ENCODE measurements at places on chromosomes 11 and 22.
A peak's percentile ranks its signal among the peaks of the same experiment; 100 is the strongest.

DNA sequence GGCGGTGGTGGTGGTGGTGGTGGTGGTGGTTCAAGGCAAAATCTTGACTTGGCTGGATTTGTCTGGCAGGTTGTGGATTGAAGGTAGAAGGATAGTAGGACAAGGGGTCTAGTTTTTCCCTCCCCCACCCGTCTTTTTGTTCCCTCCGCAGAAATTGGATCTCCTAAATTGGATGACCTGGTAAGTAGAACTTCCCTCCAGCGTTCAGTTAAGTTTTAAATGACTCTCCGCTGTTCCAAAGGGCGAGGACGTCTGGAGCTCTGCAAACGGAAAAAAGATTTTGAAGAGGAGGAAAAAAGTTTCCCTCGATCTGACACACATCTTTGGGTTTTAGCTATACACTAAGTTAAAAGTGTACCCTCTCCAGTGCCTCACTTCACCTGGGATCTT lies 422 bp upstream of the LGR4 start:
- no peak for DNase-seq
- no peaks in the 10 kb centered on the region for H3K36me3 ChIP-seq
- H3K4me1 ChIP-seq = peaks cover 27% of the 10 kb centered on the region
- no peak overlapping the region for H3K27ac ChIP-seq
- H3K4me3 ChIP-seq = peak overlapping the region; percentile 96

DNA sequence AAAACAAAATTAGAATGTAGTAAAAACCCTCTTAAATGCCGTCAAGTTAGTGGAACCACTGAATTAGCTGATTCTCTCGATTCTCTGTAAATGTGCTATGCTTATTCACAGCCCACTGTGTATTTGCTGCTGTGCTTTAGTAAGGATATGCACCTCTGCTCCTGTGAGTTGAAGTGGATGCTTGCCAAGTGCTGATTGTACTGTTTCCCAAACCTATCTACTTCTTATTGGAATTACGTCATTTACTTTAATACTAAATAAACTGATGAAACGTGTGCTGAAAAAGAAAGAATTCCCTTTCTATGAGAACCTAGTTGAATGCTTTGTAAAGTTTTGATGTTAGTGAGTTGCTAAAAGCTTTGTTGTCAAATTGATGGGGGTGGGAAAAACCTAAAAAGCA lies 158.4 kb downstream of the LRRC4C start:
- H3K4me1 ChIP-seq = no peaks in the 10 kb centered on the region
- H3K36me3 ChIP-seq = no peaks in the 10 kb centered on the region
- DNase-seq = no peak
- no peak overlapping the region for H3K4me3 ChIP-seq

DNA sequence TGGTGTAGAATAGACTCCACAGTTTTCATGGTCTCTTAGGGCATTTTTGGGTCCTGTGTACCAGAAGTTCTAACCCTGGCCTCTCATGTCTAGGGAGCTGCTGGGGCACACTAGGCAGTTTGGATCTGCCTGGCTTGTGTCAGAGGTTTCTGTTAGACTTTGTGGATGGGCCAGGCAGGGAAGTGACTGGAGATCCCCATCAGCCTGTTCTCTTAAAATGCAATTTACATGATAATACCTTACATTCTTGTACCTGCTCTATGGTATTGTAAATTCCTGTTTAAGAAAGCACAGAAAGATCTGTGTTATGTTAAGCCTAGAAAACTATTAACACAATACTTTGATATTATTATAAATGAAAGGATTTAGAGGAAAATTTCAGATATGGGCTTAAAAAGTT lies 104.0 kb downstream of the ARHGAP42 start:
- peaks cover 2% of the 10 kb centered on the region for H3K27me3 ChIP-seq
- no peak overlapping the region for H3K4me3 ChIP-seq
- H3K27ac ChIP-seq = no peak overlapping the region
- H3K4me1 ChIP-seq = peaks cover 3% of the 10 kb centered on the region
- no peak for DNase-seq
- H3K36me3 ChIP-seq = no peaks in the 10 kb centered on the region

GRCh38 chr11:32508780-32509179 lies 73.4 kb upstream of the WT1 start:
- DNase-seq = no peak
- H3K4me3 ChIP-seq = no peak overlapping the region
- no peak overlapping the region for H3K27ac ChIP-seq
- H3K4me1 ChIP-seq = no peaks in the 10 kb centered on the region
- peaks cover 5% of the 10 kb centered on the region for H3K27me3 ChIP-seq

DNA sequence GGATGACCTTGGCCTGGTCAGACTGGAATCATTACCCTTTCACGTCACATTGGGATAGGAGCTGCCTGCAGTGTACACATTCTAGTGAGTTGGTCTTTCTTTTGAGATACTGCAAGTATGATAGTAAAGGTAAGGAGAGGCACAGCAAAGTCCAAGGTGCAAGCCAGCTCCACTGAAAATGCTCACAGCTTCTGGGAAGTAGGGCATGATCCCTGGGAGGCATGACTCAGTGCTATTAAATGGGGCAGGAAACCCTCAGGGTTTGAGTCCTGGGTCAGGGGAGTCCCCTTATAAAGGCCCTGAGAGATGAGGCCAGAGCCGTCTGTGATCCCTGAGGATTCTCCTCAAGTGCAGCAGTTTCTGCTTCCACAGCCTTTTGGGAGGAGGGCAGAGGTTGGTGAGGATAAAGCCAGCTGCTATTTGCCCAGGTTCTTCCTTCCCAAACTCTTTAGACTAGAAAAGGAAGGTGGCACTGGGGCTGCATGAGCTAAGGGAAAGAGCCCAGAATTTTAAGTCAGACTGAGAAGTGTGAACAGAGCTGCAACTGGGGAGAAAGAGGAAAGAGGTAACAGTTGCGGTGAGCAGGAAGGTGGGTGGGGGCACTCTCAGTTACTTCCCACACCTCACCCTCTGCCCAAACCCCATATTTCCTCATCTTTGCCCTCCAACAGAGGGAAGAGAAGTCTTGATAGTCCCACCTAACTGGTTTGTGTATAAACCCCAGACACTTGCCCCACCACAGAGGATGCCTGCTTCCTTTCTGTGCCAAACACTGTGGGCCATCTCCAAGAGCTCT lies 14.4 kb upstream of the OR52K1 start:
- no peaks in the 10 kb centered on the region for H3K36me3 ChIP-seq
- DNase-seq = no peak
- H3K4me3 ChIP-seq = no peak overlapping the region
- peaks cover 11% of the 10 kb centered on the region for H3K27me3 ChIP-seq
- no peaks in the 10 kb centered on the region for H3K4me1 ChIP-seq
